ENCODE measurements at places on chromosomes 5 and 9.

- DNase-seq: no peak
Observed at GRCh38 chr5:14071433-14071832, 71.7 kb upstream of the TRIO start.

GRCh38 chr5:90112033-90112692 is 297.4 kb downstream of the CETN3 start:
- DNase-seq: no peak

DNA sequence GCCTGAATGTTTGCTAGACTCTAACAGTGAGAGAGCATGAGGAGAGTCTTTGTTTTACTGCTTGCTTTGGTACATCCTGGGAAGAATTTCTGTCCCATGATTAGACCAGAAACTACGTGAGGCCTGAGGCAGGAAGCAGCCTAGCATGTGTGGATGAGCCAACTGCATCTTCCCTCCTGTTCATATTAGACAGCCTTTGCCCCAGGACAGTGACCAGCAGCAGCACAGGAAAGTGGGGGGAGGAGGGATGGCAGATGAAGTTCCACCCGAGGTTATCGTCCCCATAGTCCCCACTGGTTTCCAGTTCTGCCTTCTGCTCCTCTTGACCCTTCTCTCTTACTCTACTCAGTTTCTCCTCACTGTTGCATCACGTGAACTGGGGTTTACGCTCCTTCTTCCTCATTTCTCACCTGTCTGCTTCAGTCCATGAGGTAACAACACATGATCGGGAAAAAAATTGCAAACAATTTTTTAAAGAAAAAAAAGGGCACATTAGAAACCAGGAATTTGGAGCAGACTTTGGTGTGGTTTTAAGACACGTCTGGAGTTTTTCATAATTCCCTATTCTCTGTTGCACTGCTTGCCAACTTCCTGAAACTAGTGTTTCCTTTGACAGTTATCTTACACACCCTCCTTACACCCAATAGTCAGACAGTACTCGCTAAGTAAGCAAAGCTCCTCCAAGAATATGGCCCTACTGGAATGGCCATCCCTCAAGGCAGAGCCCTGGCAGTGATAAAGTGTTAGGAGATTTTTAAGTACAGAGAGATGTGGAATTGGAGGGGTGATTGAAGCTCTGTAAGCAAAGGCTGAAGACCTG is 84.1 kb downstream of the SNX18 start:
- DNase-seq: no peak

DNA sequence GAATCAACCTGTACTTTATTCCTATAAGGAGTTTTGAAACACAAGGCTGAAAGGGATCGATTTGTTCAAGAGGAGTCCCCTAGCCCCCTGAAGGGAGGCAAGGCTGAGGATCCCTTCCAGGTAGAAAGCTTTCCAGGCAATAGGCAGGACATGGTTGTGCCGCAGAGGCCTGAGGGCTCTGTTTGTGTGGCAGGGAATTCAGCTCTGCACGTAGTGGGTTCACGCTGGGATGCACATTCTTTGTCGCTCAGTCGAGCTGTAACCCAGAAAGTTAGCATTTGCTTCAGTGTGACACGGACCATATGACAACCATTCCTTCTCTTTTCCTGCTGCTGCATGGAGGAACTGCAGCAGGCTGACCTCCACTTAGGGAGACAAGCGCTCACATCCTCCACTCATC is 65.6 kb upstream of the TRIO start:
- DNase-seq: no peak

DNA sequence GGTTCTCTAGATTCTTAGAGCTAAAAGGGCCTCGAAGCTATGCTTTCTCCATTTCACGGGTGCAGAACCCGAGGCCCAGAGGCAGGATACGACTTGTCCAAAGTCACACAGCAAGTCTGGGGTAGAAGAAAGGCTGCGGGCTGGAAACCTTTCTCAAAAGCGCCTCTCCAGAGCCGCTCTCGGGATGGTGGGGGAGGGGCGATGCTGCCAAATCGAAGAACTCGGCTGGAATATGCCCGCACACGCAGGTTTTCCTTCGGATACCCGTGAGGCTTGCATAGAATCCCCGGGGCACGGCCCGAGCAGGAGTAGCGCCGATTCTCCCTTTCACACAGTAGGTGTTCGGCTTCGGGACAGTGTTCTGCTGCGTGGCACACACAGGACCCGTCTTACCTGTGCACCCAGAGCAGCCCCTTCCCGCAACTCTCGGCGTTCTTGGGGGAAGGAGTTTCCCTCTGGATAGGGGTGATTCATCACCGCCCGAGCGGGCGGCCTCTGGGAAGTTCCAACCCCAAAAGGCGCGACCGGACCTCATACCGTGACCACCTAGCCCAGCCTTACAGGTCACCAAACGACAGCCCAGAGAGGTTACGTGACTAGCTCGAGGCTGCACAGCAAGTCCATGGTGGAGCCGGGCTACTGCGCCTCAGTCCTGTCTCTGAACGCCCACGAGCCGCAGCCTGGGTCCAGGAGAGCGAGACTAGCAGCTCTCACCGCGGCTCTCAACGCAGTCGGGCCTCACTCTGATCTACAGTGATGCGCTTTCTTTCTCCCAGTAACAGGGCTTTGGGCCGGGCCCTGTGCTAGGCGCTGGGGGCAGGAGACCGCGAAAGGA is 4.1 kb downstream of the PAX5 start:
- no peak for DNase-seq

DNA sequence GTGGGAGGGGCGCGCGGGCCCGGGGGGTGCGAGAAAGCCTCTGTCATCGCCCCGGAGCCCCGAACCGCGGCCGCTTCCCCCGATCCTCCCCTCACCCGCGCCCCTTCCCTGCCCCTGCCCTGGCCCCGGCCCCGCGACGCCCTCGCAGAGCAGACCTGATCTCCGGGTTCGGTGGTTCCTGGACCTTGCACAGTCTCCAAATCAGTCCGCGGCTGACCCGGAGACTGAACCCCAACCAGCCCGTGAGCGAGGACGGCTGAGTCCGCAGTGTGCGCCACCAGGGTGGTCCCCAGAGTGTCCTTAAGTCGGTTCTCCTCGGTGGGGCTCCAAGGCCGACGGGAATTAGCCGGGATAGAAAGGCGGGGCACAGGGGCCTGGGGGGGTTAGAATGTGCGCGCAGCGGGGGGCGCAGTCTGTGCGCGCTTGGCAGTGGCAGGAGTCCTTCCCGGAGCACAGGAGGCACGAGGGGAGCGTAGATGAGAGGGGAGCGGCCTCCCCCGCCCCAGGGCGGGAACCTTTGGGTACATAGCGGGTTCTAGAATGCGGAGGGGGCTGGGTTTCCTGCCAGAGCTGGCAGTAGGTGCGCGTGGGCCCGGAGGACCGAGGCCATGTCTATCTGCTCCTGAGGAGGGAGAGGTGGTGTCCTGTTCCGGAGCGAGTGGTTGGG is 779 bp downstream of the PKN3 start:
- DNase-seq: no peak

Measured in activated CD4-positive, alpha-beta T cell treated with anti-CD3 and anti-CD28 coated beads, Interleukin-2, amount 50 U/mL, for 24 hours (primary cell).